Cortex of kidney (tissue), 1 donor: ENCODE measurements at places on chromosomes 3 and 15.

DNA sequence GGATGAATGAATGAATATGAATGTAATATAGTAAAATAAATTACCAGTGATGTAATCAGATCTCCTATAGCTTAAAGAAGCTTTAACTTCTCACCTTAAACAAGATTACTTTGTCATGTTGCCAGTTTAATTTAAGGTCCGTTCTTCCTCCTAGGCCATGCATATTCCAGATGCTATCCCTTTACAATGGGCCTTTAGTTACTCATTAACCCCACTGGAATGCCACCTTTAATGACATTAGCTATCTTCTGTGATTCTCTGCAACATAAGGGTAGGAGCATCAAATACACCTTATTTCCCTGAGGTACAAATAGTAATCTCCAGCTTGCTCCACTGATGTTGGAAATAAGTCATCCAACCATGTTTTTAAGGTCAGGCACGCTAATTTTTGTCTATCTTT, 63.0 kb upstream of the TIMP4 start:
- DNase-seq, result no peak

DNA sequence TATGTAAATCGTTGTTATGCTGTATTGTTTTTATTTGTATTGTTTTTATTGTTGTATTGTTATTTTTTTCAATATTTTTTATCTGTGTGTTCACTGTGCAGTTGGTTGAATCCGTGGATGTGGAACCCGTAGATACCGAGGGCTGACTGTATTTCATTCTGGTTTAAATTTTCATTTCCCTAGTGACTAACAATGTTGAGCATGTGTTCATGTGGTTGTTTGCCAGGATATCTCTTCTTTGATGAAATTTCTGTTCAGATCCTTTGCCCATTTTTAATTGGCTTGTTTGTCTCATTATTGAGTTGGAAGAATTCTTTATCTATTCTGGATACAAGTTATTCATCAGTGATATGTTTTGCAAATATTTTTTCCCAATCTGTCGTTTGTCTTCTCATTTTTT, 29.7 kb downstream of the STOML1 start:
- DNase-seq, result no peak

GRCh38 chr3:196555295-196555694, 13.1 kb downstream of the WDR53 start:
- DNase-seq, result no peak

GRCh38 chr3:25468866-25469319, 40.8 kb downstream of the RARB start:
- no peak for DNase-seq

DNA sequence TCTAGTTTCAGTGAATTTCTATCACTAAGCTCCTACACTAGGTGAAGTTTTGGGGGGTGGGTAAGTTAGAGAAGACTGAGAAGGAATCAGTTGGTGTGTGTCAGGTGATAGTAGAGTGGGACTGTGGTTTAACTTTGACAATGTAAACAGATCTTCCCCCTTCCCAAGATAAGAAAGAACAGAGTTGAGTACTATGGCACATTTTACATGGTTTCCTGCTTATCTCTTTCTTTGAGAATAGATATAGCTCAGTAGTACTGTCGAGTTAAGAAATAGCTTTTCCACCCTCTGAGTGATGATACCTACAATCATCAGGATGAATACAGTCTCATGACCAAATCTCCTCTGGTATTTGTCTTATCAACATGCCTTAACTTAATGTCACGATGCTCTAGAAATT, 42.8 kb downstream of the GAP43 start:
- no peak for DNase-seq

DNA sequence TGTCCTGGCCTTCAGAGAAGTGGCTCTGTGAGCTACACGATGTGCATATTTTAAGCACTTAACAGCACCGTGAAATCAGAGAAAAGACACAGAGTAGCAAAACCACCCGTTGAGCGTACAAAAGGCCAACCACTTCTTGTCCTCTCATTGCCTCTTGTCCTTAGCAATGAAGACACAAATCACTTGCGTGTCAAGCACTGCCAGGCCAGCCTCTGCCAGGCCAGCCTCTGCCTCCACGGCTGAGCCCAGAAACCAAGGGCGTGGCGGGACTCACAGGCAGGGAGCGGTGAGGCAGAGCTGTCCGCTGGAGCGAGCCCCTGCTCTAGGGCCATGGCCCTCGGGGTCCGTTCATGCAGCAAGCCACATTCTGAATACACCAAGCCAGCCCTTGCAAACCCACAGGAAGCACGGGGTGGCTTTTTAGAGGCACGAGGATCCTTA, 4.0 kb downstream of the MUC4 start:
- DNase-seq, result no peak

DNA sequence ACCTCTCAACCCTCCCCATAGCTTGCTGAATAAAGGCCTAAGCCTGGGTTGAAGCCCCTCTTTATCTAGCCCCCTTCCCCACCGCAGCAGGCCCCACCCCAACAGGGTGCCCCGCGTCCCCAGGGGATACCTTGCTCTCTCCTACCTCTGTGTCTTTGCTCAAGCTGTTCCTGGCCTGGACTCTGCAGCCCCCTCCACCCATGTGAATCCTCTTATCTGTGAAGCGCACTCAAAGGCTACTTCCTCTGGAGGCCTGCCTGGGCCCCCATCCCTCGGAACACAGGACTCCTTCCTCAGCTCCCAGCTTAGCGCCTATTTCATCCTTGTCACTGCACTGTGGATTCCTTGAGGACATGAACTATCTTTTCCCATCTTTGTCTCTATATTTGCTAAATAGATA, 61.4 kb upstream of the HERC1 start:
- DNase-seq, result no peak

GRCh38 chr3:128344052-128344735, 122.5 kb downstream of the DNAJB8 start:
- DNase-seq, result no peak

DNA sequence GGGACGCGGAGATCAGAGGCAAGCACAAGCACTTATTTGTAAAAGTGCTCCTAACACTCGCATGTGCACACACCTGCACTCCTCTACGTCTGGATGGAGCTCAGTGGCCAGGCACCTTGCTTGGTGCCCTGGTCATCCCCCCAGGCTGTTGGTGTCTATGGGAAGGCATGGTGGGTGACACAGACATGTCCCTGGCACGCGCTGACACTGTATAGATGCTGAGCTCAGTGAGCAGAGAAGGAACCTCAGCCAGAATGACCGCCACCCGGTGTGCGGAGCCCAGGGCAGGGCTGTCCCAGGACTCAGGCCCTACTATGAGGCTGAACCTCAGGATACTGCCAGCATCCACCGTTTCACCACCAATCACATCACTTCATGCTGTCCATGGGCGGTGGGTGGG, 64.5 kb downstream of the NIPA2 start:
- no peak for DNase-seq

- no peak for DNase-seq
Measured at GRCh38 chr3:98874602-98875249, 26.8 kb downstream of the DCBLD2 start.

GRCh38 chr3:32421185-32421584, 29.5 kb downstream of the CMTM7 start:
- DNase-seq, result no peak

- DNase-seq, result no peak
Measured at GRCh38 chr3:183584914-183585280, 29.4 kb upstream of the KLHL6 start.
